SW480 (cell line): ENCODE measurements at places on chromosomes 1 and 21.

DNA sequence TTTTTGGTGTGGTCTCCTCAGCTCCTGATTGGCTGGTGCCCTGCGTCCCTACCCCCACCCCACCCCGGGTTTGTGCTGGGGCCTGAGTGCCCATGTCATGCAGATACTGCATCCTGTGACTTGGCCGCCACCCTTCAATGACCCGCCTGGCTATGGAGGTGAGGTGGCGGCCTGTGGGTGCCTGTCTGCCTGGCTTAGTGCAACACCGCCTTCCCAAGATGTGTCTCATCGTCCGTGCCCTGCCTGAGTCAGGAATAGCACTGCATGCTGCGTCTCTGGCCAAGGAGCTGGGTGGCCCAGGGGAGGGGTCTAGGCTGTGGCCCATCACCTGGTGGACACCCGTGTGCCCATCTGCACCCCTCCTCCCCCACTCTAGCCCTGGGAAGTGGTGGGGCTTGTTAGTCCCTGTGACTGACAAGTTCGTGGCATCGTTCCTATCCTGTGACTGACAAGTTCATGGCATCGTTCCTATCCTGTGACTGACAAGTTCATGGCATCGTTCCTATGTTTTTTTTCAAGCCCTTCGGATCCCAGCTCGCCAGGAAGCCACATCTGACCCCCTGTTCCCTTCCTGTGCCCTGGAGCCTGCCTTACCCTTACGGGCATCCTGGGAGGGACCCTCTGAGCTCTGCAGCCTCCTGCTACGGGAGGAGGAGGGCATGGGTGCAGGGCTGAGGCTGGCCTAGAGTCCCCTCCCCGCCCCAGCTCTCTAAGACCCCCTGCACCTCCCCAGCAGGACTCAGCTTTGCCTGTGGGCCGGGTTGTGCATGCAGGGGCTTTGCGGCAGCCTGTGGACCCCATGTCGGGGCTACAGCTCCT is 7.5 kb downstream of the SLX9 start:
- no peak for DNase-seq

- no peak for DNase-seq
Measured at GRCh38 chr1:65216989-65217388, 69.0 kb downstream of the AK4 start.

DNA sequence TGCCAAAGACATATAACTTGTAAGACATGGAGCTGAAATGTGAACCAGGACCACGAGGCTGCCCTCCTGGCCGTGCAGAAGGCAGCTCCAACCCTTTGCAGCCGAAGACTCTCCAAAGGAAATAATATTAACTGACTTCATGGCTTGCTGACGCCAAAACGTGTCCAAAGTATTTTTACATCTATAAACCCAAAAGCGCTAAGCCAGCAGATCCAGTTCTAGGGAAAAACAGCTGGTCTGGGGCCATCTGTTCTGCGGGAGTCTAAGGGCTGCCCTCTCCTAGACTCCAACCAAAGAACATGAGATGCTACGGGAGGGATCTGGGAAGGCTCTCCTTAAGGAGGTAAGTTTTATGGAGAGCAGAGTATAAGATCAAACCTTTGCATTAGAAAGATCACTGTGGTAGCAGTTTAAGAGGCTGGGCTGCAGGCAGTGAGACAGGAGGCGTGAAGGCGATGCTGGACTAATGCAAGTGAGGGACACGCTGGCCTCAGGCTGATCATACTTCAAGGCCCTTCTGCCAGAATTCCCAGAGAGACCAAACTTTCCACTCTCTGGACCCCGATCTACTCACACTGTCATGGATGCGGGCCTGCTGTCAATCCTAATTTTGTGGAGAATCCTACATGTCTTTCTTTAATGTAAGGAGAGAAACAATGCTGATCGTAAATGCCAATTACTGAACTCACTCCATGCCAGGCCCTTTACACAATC is 1.2 kb downstream of the TMEM53 start:
- no peak for DNase-seq

- DNase-seq = no peak
Measured at GRCh38 chr1:199010933-199011332, 372.1 kb downstream of the PTPRC start.

DNA sequence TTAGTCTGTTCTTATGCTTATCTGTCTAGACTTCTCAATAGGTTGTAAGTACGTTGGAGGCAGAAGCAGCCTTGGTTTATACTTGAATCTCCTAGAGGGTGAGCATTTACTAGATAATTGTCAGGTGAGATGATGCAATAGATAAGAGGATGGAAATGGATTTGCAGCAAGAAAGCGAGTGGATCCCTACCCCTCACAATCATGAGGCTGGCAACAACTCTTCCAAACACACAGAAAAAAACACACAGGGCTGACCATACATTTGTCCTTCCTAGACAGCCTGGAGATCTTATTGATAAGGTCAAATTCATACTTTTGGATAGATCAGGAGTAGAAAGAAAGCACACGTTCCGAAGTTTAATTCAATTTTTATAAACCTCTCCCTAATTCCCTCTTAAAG is 481.4 kb upstream of the CAMK1G start:
- DNase-seq = no peak

DNA sequence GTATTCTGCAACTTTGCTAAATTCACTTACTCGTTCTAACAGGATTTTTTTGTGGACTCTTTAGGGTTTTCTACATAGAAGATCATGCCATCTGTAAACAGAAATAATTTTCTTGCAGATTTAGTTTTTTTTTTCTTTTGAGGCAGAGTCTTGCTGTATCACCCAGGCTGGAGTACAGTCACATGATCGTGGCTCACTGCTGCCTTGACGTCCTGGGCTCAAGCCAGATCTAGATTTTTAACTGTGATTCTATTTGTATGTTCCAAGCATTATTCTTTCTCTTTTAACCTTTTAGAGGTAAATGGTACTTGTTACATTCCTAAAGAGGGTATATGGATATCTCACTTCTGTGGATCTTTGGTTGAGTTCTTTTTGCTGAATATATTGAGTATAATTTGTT is 18.6 kb downstream of the FABP3 start:
- DNase-seq = no peak

DNA sequence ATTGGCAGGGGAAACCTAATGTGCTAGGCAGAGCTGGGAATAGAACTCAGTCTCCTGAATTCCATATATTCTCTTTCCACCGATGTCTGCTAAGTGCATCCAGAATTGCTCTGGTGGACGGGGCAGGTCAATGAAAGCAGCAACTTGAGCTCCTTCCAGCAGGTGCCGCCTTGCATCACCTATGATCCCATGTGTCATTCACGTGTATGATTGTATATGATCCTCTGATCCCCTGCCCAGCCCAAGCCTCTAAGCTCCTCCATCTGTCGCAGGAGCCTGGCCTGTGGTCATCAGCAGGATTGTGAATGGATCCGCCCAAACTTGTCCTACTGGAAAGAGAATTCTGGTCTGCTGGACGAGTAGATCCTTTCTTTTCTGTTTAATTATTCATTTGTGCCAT is 13.1 kb downstream of the ACTA1 start:
- DNase-seq = peak; percentile 70

GRCh38 chr1:186404454-186405051 is 28.9 kb downstream of the ODR4 start:
- DNase-seq = peak; percentile 2

DNA sequence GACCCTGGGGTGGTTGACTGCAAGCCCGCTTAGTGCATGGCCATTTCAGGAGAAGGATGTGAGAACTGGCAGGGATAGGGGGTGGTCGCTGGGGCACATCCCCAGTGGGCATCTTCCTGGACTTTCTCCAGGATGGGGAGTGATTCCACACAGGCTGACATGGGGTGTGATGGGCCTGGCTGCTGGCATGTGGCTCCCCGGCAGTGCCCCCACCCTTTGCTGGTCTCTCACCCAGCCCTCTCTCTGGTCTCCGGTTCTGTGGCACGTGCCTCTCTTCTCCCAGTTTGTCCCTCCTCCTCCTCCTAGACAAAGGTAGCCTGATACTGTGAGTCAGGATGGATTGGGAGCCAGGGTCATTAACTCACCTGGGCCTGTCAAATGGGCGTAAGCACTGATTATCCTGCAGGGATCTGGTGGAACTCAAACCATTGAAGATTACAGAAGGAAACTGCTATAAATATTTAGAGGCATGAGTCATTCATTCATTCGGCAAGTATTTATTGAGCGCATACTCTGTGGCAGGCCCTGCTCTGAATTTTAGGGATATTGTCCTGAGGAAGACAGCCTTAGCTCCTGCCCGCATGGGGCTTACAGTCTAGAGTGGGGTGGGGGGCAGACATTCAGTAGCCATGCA is 23.6 kb upstream of the EPS8L3 start:
- DNase-seq = no peak

GRCh38 chr1:41809692-41810091 is 109.0 kb downstream of the HIVEP3 start:
- no peak for DNase-seq

GRCh38 chr1:86370601-86371022 is 25.5 kb downstream of the ODF2L start:
- DNase-seq = no peak

GRCh38 chr21:34791776-34792503 is 123.1 kb downstream of the CLIC6 start:
- no peak for DNase-seq

DNA sequence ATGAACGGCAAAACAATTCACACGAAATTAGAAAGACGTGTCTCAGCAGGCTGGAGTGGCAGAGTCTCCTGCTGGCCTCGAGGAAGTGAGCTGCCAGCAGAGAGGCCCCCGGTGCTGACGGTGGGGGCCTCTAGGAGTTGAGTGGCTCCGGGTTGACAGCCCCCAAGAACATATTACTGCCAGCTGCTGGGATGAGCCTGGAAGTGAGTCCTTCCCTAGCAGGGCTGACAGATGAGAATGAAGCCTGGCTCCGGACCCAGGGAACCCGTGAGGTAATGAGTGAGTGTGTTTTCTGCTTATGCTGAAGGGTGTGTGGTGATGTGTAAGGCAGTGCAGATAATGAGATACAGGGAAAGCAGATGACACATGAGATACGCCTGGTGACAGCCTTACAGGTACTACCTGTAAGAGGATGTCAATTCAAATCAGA is 23.5 kb upstream of the LRRC47 start:
- no peak for DNase-seq

DNA sequence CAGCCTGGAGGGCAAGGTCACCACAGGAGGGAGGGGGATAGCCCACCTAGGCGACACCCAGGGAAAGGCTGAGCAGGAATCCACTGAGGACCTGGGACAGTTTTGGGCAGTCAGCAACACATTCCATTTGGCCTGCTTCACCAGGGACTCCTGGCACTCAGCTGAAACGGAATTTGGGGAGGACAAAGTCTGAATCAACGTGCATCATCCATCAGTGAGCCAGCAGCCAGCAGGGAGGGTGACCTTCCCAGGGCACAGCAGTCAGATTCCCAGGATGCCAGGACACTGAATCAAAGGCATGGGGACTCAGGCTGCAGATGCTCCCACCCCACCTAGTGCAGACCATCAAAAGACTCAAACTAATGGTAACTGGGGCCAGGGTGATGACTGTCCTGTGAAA is 4.6 kb downstream of the SH3BP5L start:
- no peak for DNase-seq

- DNase-seq = no peak
Measured at GRCh38 chr1:177208920-177209319, 38.2 kb downstream of the BRINP2 start.

DNA sequence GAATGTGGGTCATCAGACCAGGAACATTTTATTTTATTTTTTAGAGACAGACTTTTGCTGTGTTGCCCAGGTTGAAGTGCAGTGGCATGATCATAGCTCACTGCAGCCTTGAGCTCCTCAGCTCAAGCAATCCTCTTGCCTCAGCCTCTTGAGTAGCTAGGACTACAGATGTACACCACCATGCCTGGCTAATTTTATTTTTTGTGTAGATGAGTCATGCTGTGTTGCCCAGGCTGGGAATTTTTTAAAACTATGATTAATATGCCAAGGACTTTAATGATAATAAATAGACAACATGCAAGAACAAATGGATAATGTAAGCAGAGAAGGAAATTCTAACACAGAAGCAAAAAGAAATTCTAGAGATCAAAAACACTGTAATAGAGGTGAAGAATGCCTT is 142.4 kb downstream of the AK5 start:
- no peak for DNase-seq

GRCh38 chr1:182229921-182230491 is 161.6 kb downstream of the GLUL start:
- no peak for DNase-seq

GRCh38 chr1:9044236-9044635 is 18.0 kb upstream of the SLC2A7 start:
- DNase-seq = no peak

DNA sequence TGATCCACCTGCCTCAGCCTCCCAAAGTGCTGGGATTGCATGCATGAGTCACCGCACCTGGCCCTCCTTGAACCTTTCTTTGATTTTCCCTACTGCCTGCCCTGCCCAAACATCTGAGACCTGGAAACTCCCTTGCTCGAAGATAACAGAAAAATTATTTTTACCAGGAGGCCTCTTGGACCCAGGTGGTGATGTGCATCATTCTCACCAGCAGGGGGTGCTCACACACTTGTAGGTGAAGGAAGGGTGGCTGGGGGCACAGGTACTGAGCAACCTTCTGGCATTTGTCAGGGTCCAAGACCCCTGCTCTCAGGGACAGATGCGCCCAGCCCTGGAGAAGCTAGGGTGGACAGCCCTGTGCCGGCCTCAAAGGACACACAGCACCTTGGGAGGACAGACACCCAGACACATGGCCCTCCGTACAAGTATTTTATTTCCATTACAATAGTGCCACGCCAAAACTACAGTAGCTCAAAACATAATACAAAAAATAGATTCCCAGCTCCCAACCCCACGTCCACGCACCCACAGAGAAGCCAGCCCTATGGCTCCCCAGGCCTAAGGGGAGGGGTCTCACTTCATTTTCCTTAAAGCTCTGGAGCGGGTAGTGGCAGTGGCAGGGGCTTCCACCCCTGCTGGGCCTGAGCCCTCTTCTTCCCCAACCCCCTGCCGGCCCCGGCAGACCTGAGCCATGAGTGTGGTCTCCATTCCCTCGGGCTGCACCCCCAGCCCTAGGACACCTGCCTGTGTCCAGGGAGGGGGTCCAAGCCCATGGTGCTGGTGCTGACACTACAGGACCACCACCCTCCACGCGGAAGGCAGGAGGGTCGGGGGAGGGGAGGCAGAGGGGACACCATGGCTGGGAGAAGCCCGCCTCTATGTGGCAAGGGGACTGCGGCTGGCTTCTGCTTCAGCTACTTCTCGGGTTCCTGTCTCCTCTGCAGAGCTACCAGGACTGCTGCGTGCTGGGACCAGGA is 40.4 kb upstream of the EIF4G3 start:
- peak; percentile 17 for DNase-seq

DNA sequence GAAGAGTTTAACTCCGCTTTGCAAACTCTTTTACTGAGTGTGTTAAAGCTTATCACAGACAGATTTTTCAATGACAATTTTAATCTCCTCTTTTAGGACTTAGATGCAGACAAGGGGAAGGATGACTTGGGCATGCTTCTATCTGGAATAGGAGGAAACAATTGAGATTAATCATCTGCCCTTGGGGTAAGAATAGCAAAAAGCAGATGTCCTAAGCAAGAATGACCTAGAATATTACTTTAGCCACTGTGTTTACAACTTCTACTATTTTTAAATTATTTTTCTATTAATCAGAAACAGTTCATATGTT is 569.0 kb upstream of the ADGRL2 start:
- no peak for DNase-seq

GRCh38 chr21:37514038-37514667 is 147.6 kb downstream of the DYRK1A start:
- DNase-seq = no peak

- DNase-seq = no peak
Measured at GRCh38 chr1:167927046-167927754, 9.3 kb upstream of the DCAF6 start.
